ENCODE measurements at places on chromosomes 11 and 22. TPM values are rescaled to one million over a fixed set of nuclear protein-coding genes. Genes with fewer than 3 reads are reported as not detected.
A peak's percentile ranks its signal among the peaks of the same experiment; 100 is the strongest.

GRCh38 chr11:34602245-34602644, 18.6 kb upstream of the EHF start:
- no peak for ATAC-seq

GRCh38 chr22:36885474-36885873, 24.7 kb downstream of the NCF4 start:
- ATAC-seq, result no peak

- ATAC-seq, result no peak
Measured at GRCh38 chr22:26443901-26444690, 15.0 kb downstream of the ASPHD2 start.

- ATAC-seq, result no peak
Measured at GRCh38 chr11:3994030-3994640, 100.5 kb upstream of the RRM1 start.

GRCh38 chr11:119194811-119195440, 9.7 kb downstream of the NHERF4 start:
- ATAC-seq, result no peak

GRCh38 chr11:95595541-95595940, 194.0 kb downstream of the FAM76B start:
- ATAC-seq, result no peak

DNA sequence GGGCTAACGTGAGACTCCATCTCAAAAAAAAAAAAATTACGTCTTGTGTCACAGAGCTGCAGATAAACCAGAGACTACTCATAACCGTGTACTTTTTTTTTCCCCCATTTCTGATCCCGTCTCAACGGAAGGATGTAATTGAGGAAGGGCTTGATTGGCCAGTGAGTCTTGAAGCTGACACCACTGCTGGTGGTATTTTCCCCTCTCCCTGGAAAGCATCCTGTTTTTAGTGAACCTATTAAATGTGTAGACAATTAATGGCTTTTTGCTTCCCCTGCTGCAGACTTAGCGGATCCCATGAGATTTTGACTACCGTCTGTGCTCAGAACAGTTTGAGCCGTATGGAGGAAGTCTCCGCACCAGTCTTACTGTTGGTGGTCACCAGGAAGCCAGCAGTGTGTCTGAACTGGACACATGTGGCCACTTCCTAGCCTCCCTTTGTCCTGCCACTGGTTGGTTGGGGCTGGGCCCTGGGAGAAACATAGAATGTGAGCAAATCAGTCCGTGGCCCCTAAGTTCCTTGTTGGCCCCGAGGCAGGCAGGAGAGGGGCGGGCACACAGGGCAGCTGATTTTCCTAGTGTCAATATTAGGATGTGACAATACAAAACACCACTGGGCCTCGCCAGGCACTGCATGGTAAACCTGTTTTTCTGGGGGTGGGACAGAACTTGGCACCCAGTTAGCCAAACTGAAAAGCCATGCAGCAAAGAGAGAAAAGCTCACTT, 3.1 kb downstream of the BIK start:
- ATAC-seq, result no peak

DNA sequence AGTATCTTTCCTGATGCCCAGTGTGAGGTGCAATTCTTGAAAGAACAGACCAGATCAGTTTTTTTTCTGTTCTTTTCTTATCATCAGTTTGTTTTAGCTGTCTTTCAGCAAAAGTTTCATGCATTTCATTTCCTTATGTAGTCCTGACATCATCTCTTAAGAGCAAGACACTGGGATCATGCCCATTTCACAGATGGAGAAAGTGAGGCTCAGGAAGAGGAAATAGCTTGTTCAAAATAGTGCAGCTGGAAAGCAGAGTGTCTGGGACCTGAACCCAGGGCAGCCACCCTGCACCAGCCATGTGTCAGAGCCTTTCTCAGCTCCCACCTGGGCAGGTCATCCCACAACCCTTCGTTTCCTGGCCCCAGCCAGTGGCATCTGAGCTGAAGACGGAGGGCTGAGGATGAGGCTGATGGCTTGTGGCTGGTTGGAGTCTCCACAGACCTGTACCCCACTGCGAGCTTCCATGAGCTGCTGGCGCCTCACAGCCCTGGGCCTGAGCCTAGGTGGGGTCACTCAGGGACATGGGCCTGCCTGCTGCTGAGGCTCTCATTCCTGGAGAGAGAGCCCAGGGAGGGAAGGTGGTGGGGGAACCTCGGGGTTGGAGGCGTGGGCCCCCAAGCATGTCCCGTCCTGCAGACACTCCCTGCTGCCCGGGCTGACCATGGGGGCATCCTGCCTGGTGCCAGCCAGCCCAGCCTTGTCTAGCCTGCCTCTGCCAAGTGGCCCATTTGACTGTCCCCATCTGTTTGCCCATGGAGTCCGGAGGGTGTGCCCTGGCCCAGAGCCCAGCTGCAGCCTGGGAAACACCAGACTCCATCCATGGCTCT, 61.8 kb downstream of the SMIM38 start:
- ATAC-seq, result no peak

DNA sequence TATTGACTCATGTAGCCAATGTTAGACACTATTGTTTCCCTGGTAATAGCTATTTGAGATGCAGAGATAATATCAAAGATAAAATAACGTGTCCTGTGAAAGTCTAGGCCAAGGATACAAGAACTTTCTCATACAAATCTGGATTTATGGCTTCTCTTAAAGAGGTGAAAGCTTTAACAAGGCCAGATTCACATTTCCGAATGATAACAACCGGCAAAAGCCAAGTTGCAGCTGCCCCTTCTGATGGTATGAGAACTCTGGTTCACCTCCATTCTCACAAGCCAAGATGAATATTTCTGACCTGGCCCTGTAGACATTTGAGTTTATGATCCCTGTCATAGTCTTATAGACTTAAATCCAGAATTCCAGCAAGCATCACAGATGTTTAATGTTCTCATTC, 230.4 kb upstream of the ZC3H12C start:
- no peak for ATAC-seq

GRCh38 chr11:67648140-67648795, 2.3 kb downstream of the ACY3 start:
- peak; percentile 36 for ATAC-seq

DNA sequence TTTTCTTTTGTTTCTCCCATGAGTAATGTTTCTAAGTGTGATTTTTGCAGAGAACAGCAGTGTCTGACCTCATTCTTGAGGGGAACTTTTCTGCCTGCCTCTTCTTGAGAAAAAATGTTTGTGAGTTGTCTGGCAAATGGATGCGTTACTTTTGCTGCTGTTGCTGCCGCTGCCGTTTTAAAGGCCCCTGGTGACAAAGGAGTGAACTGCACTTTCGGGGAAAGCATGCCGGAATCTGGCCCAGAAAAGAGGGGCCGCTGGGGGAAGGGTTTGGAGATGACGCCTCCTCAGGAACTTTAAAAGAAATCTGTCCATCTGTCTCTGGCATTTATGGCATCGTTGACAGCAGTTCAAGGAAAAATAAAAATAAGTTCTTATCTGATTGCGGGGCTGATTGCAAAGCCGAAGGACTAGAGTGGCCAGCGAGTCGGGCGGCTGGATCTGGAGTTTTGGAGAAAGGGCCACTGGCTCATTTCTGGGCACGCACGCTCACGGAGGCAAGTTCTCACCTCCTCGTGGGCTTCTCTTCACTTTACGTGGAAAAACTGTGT, 16.5 kb downstream of the ZBTB16 start:
- ATAC-seq, result peak; percentile 66

- peak; percentile 59 for ATAC-seq
Measured at GRCh38 chr22:27447289-27447688, 354.3 kb downstream of the MN1 start.

DNA sequence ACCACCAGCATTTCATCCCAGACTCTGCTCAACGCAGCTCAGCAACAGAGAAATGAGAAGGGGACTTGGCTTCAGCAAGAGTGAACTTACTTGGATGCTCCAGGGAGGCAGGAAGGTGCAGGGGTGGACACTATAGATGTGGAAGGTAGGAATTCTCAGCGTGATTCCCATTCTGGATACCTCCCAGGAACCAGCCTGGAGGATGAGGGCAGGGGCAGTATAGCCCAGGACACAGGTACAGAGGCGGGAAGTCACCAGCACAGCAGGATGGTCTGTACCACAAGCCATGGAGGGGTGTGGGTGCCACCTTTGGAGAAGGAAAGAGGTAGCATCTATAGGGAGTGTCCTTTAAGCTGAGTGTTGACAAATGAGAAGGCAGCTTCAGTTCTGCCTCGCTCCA, 1275.2 kb downstream of the TBC1D22A start:
- ATAC-seq, result no peak

GRCh38 chr11:83642500-83642899, 356.3 kb upstream of the CCDC90B start:
- no peak for ATAC-seq

GRCh38 chr11:96779030-96779429, 389.2 kb downstream of the JRKL start:
- ATAC-seq, result no peak

DNA sequence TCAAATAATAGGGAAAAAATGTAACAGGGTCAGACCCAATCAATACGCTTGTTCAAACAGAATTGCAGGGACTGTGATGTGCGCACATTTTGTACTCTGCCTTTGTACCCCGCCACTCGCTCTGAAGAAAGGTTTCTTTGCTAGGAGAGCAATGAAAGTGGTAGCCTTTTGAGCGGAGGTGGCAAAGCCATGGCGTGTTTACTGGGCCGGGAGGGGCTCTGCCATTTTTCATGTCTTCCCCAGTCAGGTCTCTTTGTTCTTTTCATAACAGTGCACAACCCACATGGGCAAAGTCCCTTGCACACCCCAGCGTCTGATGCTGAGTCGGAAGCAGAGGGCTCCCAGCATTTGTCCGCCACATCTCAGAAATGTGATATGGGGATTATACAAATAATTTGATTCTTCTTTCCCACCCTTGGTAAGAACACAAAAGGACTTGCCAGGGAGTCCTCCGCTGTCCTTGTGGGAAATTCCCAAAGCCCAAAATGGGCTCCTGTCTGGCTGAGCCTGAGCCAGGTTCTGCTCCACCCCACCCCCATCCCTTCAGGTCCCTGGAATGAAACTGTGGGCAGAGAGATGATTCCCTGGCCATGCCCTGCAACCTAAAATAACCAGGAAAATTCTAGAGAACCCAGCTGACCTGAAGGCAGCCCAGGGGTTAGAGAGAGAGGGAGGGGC, 36.6 kb downstream of the C11orf58 start:
- peak; percentile 29 for ATAC-seq

GRCh38 chr22:46947516-46948257, 185.2 kb downstream of the TBC1D22A start:
- peak; percentile 80 for ATAC-seq

- no peak for ATAC-seq
Measured at GRCh38 chr11:35909511-35910265, 34.2 kb upstream of the LDLRAD3 start.

DNA sequence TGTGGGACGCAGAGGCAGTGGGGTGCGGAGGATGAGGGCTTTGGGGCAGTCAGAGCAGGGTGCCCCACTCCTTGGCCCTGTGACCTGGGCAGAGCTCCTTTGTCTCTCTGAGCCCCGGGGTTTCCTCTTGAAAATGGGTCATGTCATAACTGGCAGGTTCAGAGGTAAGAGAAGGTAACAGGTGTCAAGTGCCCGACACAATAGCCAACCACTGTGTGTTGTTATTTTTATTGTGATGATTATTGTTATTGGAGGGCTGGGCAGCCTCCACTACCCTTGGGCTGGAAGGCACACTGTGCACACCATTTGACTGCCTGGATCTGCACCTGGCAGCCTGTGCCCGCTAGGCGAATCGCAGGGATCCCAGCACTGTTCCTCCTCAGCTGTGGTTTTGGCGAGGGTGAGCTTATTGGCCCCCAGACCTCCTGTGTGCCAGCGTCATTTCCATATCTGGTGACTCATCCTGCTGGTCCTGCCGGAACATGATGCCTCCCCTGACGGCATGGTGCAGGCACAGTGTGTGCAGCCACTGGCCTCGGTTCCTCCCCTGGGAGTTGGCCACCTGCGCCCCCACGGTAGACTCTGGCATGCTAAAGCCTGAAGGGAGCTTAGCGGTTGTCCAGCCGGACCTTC, 15.4 kb upstream of the SOX10 start:
- peak; percentile 42 for ATAC-seq

GRCh38 chr11:61442616-61443015, 12.7 kb downstream of the SDHAF2 start:
- ATAC-seq, result no peak

DNA sequence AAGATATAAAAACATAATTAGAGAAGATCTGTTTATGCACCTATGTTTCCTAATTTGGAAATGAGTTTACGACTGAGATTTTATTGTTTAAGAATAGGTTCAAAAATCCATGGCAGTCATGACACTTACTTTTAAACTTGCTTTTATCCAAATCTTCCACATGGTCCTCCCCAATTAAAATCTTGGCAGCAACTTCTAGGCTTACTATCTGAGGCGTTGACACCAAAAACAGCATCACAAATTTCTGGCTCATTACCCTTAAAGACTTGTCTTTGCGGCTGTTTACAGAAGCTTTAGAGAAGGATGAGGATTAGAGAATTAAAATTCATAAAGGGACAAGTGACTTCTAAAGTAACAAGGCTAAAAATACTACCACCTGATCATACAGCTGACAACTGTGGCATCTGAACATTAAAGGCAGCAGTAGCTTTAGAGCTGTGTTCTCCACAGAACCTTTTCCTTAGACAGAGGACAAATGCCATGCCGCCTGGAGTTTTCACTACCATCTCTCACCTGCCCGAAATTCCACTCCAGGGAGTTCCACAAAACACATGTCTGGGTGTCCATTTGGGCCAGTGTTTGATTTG, 6.4 kb downstream of the E2F8 start:
- ATAC-seq, result no peak

GRCh38 chr11:42595876-42596275, 715.9 kb upstream of the API5 start:
- no peak for ATAC-seq

DNA sequence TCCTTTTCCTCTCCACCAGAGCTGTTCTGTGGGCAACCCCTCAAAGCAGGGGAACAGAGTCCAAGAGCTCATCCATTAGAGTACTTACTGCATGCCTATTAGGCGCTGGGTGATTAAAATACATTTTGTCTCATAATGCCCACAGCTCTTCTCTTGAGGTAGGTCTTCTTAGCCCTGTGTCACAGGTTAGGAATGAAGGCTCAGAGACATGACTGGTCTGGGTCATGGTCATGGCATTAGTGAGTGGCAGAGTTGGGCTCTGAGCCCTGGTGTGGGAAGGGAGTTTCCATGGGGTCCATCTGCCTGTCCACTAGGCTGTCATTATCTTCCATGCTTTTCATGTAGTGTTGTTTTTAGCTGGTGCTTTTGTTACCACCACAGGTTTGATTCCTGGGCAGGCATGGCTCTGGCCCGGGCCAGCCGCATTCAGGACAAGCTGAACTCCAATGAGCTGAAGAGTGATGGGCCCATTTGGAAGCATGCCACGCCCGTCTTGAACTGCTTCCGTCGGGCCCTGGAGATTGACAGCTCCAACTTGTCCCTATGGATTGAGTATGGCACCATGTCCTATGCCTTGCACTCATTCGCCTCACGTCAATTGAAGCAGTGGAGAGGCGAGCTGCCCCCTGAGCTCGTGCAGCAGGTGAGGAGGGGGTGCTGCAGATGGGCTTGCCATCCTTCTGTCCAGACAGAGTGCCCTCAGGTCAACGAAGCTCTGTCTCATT, 76.1 kb downstream of the CABIN1 start:
- no peak for ATAC-seq

The BBOX1 gene
- total RNA-seq, result 11.4 TPM

The UBQLN3 gene
- not detected for total RNA-seq

The SYT9 gene
- 0.25 TPM for total RNA-seq

The SLC17A6 gene
- total RNA-seq, result not detected

Measured in motor neuron (in vitro differentiated cells).